ENCODE measurements at places on chromosomes 1 and 21. TPM values are rescaled to one million over a fixed set of nuclear protein-coding genes. Genes with fewer than 3 reads are reported as not detected.

DNA sequence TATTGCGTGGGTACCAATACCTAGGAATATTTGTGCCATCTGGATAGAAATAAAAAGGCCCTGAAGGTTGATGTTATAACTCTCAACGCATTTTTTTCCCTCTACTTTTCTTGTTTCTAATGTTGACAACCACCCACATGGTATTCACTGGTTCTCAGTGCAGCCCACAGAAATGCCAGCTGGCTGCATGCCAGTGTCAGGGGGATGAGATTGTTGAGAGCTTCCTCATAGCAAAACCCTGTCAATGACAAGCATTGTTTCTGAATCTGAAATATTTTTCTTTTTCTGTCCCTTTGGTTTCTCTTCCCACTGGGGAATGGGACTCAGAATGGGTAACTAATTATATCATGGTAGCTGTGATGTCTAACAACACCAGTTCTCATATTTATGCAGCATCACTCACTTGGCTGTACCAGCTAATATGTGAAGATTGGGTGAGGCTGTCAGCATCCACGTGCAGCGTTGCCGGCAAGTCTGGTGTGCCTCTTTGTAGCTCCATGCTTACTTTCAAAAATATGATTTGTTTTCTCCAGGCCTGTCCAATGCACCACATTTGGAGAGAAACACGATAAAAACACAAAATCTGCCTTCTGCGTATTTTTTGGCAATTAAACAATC, 284.6 kb downstream of the PTBP2 start:
- DNase-seq = no peak

GRCh38 chr1:240151136-240151735, 59.6 kb downstream of the FMN2 start:
- DNase-seq = no peak

IFI44L gene
- 420 TPM for total RNA-seq

GRCh38 chr1:95475686-95476457, 241.9 kb downstream of the RWDD3 start:
- DNase-seq = no peak

SASS6 gene
- 13.3 TPM for total RNA-seq

Data from activated CD4-positive, alpha-beta memory T cell treated with anti-CD3 and anti-CD28 coated beads, Interleukin-2, amount 10 ng/mL, durations not matched to agents 7 days and 5 days (primary cell).